Posterior vena cava (tissue), 2 donors: ENCODE measurements at places on chromosomes 5 and 9. TPM values are rescaled to one million over a fixed set of nuclear protein-coding genes. Genes with fewer than 3 reads are reported as not detected.

The PRUNE2 gene
- total RNA-seq: 357 TPM

DNA sequence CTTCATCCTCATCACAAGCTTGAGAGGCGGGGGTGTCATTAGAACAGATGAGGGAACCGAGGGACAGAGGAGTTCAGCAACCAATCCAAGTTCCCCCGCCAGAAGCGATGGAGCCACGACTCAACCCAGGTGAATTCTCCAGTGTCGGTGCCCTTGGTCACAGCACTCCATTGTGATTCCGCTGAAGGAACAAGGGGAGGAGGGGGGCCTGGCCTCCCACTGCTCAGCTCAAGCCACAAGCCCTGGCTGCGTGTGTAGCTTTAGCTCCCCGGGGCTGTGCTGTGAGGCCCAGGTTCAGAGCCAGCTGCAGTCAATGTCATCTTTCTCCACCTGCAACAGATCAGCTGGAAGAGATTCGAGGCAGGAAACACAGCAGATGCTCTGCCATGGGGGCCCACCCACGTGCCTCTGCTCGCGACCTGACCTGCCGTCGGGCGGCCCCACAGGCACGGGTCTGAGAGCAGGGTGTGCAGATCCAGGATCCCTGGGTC is 72.6 kb downstream of the GTF3C4 start:
- peak; percentile 66 for DNase-seq

- DNase-seq: no peak
Measured at GRCh38 chr9:121349009-121349408, 21.0 kb downstream of the STOM start.

- DNase-seq: no peak
Measured at GRCh38 chr9:18720691-18721090, 246.7 kb downstream of the ADAMTSL1 start.

The PDZD2 gene
- 4.1 TPM for total RNA-seq

GRCh38 chr9:22054076-22054475 is 45.0 kb upstream of the CDKN2B start:
- no peak for DNase-seq

DNA sequence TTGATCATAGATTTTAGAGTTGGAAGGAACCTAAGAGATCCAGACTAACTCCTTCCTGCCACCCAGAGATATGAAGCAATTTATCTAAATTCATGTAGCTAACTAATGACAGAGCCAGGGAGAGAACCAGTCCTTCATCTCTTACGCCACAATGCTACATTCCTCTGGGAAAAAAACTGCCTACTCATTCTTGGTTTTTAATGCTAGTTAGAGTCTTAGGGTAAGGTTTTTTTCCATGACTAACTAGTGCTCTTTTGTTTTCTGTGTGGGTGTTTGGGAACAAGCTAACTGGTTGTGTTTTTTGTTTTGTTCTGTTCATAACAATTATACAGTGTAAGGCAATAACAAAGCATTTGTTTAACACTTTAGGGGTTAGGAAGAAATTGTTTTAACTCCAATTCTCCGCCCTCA is 52.4 kb downstream of the SLC44A1 start:
- DNase-seq: no peak

GRCh38 chr5:42760426-42760825 is 3.8 kb downstream of the CCDC152 start:
- no peak for DNase-seq

- no peak for DNase-seq
Measured at GRCh38 chr9:114827641-114828302, 21.9 kb upstream of the TNFSF15 start.
